ENCODE measurements at places on chromosomes 5 and 9.

- no peak for DNase-seq
Observed at GRCh38 chr9:123382653-123383511, 26.9 kb downstream of the CRB2 start.

DNA sequence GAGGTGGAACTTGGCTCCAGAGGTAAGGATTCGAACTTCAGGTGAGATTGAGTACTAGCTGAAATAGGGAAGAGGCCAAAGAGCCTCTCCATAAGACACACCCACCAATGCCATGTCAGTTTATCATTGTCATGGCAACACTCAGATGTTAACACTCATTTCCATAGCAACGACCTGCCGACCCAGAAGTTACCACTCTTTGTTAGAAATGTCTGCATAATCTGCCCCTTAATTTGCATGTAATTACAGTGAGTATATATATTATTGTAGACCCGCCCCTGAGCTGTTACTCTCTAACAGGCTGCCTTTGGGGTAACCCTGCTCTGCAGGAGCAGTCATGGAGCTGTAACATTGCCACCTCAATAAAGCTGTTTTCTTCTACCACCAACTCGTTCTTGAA, 10.2 kb upstream of the NTRK2 start:
- no peak for DNase-seq

- no peak for DNase-seq
Observed at GRCh38 chr9:87763286-87763685, 37.4 kb downstream of the CTSL start.

GRCh38 chr5:28313953-28314352, 1275.6 kb upstream of the CDH9 start:
- DNase-seq: no peak

GRCh38 chr9:89179895-89180734, 1.5 kb upstream of the SHC3 start:
- DNase-seq: no peak

DNA sequence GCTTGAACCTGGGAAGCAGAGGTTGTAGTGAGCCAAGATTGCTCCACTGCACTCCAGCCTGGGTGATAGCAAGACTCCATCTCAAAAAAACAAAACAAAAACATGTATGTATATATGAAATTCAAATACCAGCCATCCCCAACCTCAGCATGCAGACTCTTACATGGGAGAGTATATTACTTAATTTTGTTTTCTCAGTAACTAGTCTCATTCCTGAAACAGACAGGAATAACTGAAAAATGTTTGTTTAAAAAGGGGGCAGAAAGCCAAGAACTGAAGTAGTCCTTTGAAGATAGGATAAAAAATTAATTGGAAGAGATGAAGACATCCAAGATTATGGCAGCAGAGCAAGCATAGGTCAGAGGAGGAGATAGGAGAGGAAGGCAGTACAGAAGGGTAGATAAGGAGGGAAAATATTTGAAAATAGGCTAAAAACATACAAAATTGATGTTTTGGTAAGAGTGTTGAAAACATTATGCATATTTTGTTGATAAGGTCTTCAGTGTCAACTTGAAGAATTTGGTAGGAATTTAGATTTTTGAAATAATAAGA, 309.9 kb downstream of the MAT2B start:
- no peak for DNase-seq

DNA sequence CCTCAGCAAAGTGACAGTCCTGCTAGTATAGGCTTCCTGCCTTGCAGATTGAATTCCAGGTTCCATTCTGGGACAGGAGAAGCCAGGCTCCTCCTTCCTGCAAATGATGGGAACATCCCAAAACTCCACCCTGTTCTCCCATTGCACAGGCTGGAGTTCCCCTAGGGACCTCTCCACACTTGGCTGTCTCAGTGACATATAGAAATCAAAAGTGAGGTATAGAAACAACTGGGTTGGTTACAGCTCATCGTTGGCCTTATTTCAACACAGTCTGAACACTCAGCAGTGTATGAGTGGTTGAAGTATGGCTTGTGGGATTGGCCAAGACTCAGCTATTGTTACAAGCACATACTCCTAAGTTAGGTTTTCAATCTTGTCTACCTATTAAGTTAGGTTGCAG, 157.8 kb upstream of the FTMT start:
- DNase-seq: no peak

GRCh38 chr5:134227259-134227658, 1.4 kb upstream of the PPP2CA start:
- DNase-seq: no peak
